ENCODE measurements at places on chromosomes 7 and 10.

DNA sequence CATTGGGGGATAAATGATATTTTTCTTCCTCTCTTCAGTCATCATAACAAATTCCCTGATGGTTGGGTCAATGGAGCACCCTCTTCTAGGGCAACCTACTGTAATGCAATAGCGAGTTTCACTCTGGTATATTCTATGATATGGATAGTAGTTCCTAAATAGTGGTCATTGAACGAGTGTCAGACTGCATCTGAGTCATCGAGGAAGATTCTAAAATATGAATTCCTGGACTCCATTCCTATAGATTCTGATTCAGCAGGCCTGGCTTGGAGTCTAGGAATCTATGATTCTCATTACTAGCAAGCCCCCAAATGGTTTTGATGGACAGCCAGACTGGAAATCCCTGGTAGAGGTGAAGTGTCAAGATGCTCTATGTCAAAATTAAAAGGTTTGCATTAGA, 254.5 kb downstream of the BUB3 start:
- no peak for DNase-seq

DNA sequence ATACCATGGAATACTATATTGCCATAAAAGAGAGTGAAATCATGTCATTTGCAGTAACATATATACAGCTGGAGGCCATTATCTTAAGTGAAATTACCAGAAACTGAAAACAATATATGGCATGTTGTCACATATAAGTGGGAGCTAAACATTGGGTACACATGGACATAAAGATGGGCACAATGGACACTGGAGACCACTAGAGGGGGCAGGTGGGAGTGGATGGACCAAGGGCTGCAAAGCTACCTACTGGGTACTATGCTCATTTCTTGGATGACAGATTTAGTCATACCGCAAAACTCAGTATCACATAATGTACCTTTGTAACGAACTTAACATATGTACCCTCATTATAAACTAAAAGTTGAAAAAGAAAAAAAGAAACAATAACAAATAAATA, 1167.6 kb downstream of the NXPH1 start:
- no peak for DNase-seq

GRCh38 chr10:16960551-16960950, 143.3 kb upstream of the RSU1 start:
- DNase-seq = no peak

DNA sequence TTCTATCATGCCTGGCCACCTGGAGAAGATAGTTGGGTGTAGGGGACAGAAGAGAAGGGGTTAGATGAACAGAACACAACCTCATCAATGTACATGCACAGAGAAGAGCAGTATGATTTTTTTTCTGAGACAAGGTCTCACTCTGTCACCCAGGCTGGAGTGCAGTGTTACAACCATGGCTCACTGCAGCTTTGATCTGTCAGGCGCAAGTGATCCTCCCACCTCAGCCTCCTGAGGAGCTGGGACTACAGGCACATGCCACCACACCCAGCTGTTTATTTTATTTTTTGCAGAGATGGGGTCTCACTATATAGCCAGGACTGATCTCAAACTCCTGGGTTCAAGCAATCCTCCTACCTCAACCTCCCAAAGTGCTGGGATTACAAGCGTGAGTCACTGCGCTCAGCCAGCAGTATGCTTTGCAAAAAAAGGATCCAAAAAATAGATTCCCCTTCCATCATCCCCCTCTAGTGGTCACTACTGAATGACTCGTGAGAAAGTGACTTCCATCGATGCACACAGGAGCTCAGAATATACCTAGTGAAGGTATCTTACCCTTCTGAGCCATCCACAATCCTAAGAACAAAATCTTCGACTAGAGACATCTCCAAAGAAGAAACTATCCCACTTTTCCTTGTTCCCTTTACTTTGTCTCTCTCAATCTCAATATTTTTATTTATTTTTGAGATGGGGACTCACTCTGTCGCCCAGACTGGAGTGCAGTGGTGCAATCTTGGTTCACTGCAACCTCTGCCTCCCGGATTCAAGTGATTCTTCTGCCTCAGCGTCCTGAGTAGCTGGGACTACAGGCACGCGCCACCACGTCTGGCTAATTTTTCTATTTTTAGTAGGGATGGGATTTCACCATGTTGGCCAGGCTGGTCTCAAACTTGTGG, 21.0 kb downstream of the ZCWPW1 start:
- DNase-seq = peak; percentile 28

DNA sequence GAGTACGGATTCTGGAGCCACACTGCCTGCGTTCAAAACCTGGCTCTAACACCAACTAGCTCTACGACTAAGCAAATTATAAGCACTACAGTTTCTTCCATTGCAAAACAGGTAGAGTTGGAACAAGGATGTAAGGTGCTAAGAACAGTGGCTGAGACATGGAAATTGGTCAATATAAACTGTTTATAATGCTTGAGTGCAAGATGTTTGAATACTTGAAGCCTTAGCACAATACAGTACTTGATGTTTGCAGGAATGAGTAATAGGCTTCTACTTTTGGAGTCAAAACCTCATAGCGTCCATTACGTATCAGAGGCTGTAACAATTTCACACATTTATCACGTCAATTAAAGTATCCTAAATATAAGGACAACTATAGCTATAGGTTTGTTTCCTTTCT, 6.9 kb downstream of the NT5C2 start:
- DNase-seq = no peak

- DNase-seq = no peak
These were observed 568 bp upstream of the MEOX2 start for GRCh38 chr7:15686957-15687545.

DNA sequence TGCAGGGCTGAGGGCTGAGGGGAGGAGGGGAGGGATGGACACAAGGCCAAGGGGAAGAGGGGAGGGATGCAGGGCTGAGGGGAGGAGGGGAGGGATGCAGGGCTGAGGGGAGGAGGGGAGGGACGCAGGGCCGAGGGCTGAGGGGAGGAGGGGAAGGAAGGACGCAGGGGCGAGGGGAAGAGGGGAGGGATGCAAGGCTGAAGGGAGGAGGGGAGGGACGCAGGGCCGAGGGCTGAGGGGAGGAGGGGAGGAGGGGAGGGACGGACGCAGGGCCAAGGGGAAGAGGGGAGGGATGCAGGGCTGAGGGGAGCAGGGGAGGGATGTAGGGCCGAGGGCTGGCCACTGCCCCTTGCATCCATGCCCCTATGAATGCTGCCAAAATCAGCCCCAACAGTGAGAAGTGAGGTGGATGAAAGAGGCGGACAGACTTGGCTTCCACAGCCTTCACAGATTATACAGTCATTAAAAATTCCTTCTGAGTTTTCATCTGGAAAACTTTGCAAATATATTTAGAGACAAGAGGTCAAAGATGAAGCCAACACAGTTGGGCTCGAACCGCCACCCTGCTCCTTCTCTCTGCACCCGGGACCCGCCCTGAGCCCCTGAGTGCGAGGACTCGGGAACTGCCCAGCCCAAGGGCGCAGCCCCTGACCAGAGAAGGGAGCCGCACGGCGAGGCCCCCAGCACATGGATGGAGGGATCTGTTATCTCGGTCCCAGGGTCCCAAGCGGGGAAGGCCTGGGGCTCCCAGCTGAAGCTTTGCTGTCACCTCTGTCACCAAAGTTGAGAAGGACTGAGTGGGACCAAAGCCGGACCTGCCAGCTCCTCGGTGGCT, 65.8 kb downstream of the DIP2C start:
- no peak for DNase-seq

- no peak for DNase-seq
These were observed 93.5 kb downstream of the UPF2 start for GRCh38 chr10:11949152-11949551.

DNA sequence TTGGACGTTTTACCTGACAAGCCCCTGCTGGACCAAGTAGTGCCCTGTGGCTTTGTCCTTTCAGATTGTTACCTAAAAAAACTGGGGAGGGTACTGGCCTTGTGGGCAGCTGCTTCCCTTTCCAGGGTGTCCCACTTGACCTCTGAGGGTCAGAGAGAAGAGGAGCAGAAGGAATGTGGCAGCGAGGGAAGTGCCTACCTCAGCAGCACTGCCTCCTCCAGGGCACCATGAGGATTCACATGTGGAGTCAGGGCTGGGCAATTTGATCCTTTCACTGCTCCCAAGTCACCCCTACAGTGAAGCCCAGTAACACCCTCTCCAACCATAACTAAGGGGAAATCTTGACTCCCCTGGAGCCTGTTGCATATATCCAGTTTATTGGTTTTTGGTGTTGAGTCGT, 64.6 kb downstream of the ITGB1 start:
- no peak for DNase-seq

- no peak for DNase-seq
These were observed 90.4 kb upstream of the MYO3A start for GRCh38 chr10:25843551-25844170.

GRCh38 chr10:128686630-128687278, 560.5 kb upstream of the MKI67 start:
- DNase-seq = no peak

DNA sequence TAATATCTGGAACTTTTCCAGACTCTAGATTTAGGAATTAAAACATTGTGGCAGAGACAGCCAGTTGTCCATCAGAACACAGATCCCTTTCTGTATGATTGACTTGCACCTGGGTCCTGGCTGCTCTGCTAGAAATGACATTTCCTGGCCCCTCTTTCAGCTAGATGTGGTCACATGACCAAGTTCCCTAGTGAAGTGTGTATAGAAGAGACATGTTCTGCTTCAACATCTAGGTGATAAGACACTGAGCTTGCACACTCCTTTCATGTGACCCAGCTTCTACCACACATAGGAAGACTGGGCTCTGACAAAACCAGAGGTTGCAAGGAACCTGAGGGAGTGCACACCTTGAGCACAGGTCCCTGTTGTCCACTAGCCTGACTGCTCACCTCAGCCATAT, 22.8 kb upstream of the DYNC1I1 start:
- DNase-seq = no peak

GRCh38 chr10:17026686-17027485, 102.7 kb downstream of the CUBN start:
- DNase-seq = peak; percentile 77

DNA sequence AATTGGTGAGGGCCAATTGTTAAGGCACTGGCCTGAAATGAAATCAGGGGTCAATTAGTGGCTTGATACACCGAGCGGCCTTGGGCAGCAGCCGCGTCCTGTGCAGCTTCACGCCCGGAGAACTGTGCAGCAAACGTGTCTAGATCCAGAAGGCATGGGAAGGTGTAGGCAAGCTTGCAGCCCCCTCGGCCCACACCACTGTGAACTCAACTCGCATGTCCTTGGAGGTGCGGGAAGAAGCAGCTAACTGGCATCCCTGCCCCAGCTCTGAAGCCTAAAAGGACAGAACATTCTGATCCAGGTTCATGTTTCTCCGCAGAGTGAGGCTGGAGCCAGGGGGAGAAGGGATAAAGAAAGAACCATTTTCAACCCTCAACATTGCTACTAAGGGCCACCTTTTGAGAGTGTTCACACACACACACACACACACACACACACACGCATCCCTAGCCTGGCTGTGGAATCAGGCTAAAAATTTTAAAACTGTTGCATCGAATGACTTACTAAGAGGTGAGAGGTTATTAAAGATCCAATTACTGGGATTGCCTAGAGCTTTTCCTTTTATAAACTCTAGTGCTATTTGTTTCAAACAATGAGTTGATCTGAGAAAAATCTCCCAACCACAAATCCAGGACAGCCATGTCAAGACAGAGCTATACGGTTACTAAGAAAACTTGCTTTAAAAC, 104.0 kb downstream of the PARP12 start:
- no peak for DNase-seq

DNA sequence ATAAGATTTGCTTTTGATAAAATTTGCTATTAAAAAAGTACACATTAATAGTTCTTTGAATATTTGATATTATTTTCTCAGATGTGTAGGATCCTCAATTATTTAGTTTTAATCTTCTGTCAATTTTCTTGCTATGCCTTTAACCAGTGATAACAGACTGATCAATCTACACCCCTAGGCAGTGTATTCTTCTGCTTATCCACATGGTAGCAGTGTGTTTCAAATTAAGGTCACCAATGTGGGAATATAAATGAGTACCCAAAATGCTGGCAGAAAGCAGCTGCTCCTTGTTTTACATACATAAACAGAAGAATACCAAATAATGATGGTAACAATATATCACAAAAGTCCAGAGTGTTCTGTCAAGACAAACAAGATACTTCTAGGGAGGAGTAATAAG, 87.0 kb downstream of the SKAP2 start:
- DNase-seq = no peak

DNA sequence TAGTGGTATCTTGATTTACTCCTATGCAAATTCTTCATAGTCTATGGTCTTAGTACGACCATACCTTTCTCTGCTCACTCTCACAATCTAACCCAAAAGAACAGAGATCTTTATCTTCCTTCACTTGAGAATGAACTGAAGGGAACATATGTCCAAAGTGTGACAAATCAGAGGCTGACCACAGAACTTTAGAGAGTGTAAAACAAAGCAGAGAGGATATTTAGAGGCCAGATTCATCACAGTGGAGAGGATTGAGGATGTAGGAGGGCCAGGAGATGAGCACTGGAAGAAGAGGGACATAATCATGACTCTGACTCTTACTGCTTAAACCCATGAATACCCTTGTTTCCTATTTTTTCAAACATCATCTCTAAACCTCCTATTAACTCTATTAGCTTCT, 935.3 kb upstream of the PHF14 start:
- no peak for DNase-seq

DNA sequence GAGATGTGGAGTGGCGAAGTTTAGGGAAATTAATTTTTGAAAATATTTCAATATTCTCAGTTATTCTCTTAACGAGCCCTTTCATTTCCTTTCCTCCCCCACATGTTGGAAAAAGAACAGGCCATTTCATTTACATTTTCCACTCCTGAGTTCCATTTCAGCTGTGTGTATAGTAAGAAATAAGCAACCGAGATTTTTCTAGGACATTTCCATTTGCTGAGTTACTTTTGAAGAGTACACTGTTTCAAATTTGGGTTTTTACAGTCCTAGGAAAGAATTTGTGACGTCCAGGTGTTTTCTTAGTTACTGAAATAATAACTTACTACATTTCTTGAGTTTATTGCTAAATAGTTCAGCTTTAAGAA, 1.2 kb downstream of the SEPTIN7 start:
- DNase-seq = no peak

GRCh38 chr7:143375298-143376034, 5.7 kb upstream of the ZYX start:
- DNase-seq = no peak

GRCh38 chr7:75878312-75878768, 494 bp upstream of the RHBDD2 start:
- DNase-seq = no peak

- no peak for DNase-seq
These were observed 1.5 kb downstream of the ZP3 start for GRCh38 chr7:76426246-76426645.

DNA sequence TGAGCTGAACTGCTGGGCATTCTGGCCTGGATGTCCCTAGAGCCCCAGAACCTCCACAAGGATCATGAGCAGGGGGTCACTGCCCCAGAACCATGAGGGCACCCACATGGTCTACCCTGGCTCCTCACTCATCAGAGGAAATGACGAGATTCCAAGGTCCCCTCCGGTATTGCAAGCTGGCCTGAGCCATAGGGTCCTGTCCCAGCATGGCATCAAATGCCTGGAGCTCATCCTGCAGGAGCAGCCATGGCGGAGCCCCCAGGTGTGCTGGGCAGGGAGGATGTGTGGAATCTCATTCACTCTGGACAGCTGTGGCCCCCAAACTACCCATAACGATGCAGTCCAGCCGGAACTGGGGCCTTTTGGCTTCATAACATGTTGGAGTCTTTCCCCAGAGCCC, 66.6 kb upstream of the ANTXRL start:
- DNase-seq = no peak

- DNase-seq = no peak
These were observed 254.9 kb downstream of the TRIL start for GRCh38 chr7:28703037-28703765.

- DNase-seq = no peak
These were observed 71.6 kb upstream of the BAIAP2L1 start for GRCh38 chr7:98472521-98472954.

All from activated naive CD4-positive, alpha-beta T cell treated with Interleukin-2 at 50 U/mL for 16 hours (primary cell).